H1 (cell line): ENCODE measurements at places on chromosomes 11 and 22.

DNA sequence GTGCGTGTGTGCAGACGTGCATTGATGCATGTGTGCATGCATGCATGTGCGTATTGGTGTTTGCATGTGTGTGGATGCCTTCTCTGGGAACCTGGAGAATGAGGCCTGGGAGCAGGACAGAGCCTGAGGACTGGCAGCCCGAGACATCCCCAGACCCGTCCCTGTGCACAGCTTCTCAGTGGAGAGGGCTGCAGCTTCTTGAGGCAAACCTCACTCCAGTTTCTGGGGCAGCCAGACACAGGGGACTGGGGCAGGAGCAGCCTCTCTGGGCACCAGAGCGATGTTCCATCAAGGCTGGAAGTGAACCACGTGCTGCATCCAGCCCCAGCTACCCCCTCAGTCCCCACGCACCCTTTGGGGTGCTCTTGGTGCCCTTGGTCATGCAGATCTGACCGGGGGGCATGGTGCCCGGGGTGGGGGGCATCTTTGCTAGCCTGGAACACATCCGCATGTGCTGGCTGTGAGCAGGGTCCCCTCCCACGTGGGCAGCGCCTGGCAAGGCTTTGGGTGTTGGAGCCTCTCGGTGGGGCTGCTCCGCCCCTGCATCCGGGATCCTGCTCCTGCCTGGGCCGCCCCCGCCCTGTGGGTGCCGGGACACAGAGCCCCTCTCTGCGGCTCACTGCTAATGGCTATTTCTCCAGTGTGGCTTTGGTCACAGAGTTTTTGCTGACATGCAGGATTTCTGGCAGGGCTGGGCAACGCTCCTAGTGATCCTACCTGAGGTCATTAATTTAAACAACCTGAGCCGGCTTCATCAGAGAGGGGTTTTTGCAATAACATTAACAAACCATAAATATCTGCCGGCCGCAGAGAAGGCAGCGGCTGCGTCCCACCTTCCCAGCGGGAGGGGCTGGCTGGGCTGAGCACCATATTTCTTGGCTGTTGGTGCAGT, 434.7 kb downstream of the TBC1D22A start:
- no peak for DNase-seq

GRCh38 chr22:36998620-36999351, 20.5 kb downstream of the TST start:
- DNase-seq, result no peak

DNA sequence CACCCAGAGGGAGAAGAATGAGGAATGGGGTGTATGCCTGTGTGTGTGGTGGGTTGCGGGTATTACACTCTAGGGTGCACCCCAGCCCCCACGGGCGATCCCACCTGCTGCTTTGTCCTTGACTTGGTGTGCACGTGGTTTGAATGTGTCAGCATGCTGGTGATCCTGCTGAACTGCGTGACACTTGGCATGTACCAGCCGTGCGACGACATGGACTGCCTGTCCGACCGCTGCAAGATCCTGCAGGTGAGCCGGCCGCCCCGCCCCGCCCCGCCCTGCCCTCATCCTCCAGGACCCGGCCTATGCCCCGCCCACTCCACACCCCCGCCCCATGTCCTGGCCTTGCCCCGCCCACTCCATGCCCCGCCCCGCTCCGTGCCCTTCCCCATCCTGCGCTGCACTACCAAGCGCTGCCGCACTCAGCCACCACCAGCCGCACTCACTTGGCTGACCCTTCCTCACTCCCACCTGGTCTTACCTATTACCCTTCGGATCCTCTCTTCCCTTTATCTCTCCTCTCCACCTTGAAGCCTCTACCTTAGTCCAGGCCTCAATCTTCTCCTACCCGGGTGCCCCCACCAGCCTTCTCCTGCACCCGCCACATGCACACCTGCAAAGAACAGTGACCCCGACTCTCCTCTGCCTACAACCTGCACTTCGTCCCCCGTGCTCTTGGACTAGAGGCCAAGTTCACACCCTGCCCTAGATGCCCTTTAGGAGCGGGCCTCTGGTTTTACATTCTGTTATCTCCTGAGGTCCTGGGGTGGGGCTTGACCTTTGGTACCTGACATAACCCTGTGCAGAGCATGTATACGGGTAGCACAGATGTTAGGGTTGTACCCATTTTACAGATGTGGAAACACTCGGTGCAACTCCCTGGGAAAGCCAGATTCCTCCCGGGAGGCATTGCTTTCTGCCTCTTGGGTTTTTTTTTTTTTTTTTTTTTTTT, 27.7 kb downstream of the CACNA1I start:
- DNase-seq, result peak; percentile 57

DNA sequence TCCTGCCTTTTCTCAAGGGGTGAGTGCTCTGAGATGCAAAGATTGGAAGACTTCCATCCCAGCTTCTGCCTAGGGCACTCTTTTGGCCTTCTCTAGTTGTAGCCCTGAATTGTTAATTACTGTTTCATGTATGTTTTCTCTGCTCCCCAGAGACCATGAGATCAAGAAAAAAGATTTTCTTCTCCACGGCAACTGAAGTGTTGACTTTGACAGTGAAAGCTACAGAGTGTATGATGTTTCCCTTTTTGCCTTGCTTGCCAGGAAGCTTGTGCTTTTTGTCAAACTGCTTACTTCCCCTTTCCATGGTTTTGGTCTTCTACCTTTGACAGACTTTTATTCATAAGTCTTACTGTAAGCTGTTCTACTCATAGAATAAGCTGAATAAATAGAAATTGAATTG, 23.3 kb upstream of the EIF3D start:
- no peak for DNase-seq

- DNase-seq, result no peak
Measured at GRCh38 chr22:30038219-30038618, 42.0 kb upstream of the HORMAD2 start.

- no peak for DNase-seq
Measured at GRCh38 chr22:28817919-28818859, 17.8 kb upstream of the XBP1 start.
